ENCODE measurements at places on chromosomes 4 and X.

DNA sequence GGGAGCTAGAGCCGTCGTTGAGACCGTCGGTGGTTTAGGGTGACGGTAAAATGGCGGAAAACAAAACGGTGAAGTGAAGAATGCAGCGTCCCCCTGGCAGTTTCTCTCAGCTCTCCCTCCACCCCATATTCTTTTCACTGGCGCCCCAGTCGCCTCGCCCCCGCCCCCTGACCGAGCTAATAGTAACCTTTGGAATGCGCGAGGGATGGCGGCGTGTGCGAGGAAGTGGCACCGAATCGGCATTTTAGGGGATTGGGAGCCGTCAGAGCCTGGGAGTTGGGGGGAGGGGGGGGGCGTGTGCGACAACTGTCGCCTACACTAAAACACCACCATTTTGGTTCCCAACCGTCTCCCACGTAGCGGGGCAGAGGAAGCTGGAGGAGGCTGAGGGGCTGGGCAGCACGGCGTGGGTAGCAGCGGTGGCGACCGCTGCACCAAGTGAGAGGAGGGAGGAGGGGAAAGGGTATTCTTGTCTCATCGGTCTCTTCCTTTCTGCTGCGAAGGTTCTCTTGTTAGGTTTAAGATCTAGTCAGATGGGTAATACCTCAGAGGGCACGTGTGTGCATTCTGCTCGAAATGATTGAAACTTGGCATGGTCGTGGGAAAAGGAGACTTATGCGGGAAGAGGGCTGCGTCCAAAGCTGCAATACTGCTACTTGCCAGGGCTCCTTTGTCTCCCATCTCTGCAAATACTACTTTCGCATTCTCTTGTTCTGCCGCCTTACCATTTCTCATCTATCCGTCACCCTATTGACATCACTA is 840 bp downstream of the ZNF711 start:
- peak; percentile 5 for DNase-seq

GRCh38 chrX:25034889-25035288 is 19.1 kb upstream of the ARX start:
- DNase-seq: no peak

DNA sequence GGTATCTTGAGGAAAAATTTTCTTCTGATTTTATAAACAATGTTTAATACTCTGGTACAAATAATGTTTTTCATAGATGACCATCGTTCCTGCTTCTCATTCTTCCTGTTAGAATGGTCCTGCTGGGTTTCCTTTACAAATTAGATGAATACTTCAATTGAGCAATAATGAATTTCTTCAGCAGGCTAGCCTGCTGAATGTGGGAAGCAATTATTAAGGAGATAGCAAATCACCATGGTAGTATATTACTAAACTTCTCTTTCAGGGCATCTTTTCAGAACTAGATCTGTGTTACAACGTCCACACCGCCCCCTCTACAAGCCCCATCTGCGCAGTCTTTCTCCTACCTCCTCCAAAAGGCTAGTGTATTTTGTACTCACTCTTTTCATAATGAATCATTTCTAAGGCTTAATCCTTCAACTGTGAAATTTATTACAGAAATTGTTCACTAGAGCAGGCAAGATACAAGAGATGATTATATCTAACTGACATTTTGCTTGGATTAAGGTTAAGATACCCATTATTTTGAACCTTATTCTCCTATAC is 38.4 kb downstream of the GPRIN3 start:
- DNase-seq: no peak

GRCh38 chr4:77714514-77714913 is 104.7 kb downstream of the CNOT6L start:
- DNase-seq: no peak

- DNase-seq: no peak
Observed at GRCh38 chrX:47752685-47753084, 84.0 kb upstream of the ZNF81 start.

- DNase-seq: no peak
Observed at GRCh38 chr4:24024605-24025004, 134.8 kb upstream of the PPARGC1A start.

DNA sequence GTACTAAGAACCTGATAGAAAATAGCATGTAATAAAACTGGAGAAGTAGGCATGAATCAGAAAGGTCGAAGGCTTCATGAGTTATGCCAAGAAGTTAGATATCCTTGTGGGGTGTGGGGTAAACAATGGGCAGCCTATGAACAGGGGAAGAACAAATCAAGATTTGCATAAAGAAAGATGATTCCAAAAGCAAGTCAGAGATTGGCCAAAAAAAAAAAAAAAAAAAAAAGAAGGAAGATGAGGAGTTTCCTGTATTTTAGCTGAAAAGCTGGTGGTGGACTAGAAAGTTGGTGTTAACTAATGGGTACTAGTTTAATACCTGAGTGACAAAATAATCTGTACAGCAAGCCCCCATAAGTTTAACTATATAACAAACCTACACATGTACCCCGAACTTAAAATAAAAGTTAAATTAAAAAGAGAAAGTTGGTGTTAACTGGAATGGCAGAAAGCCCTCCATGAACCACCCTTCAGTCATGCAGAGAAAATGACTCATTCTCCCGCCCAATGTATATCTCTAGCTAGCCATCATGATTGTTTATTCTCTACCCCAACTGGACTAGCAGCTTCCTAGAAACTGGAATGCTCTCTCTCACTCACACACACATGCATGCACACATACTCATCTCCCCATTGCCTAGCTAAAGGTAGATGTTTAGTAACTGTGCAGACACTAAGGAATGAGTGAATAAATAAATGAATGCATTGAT is 41.7 kb downstream of the ATP11C start:
- DNase-seq: no peak

DNA sequence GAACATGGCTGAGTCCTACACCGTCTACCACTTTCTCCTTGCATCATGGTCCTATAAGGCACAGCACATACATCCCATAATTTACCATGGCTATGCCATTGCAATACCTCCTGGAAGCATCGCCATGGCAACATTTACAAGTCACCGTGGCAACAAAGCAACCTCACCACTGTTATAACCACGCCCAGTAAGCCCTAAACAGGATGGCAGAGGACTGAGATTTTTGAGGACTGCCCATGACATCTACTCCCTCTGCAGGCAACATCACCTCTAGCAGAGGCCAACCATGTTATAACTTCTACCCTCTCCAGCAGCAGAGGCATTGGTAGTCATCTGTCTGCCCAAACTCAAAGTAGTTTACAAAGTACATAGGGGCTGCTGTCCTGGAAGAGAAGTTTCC is 29.7 kb downstream of the BCOR start:
- DNase-seq: peak; percentile 51
